ENCODE measurements at places on chromosomes 7 and 10.

- DNase-seq, result peak; percentile 65
These were observed 620 bp downstream of the SLK start for GRCh38 chr10:103967448-103968071.

- DNase-seq, result no peak
These were observed 104.2 kb upstream of the SDK1 start for GRCh38 chr7:3196629-3197400.

DNA sequence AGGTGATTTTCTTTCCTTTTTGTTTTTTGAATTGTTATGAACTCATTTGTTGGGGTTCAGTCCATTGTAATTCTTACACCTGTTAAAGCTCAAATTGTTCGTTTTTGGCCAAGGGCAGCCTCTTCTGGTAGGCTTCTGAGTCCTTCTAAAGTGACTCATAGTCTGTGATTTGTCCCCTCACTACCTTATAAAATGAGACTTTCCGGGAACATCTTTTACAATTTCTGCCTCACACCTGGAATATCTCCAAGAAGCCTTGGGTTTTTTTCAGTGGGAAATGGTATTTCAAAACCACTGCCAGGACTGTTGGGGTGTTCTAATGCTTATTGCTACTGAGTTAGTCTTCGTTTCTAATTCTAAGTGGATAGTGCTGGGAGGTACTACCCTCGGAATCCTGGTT, 56.7 kb downstream of the BMPR1A start:
- no peak for DNase-seq

- DNase-seq, result no peak
These were observed 67.8 kb downstream of the ELMO1 start for GRCh38 chr7:37380831-37381230.

GRCh38 chr10:102261196-102261595, 15.9 kb downstream of the GBF1 start:
- no peak for DNase-seq

DNA sequence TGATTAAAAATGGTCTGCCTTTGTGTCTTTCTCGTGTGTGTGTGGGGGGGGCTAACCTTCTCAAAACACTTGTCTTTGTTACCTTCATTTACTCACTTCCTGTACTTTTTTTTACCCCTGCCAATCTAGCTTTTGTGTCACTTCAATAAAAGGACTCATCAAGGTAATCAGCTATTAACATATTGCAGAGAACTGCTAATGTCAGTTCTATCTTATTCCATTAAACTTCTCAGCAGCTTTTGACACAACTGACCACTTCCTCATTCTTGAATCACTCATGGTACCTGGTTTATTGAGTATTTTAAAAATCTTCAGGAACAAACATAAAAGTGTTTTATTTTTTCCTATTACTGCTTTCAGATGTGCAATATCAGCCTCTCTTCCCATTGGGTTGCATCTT, 59.8 kb downstream of the SLC25A40 start:
- DNase-seq, result no peak

- DNase-seq, result no peak
These were observed 23.4 kb downstream of the JAZF1 start for GRCh38 chr7:28157076-28157745.

- no peak for DNase-seq
These were observed 69.2 kb upstream of the LRRC4 start for GRCh38 chr7:128100225-128100948.

GRCh38 chr7:8739837-8740236, 306.4 kb downstream of the NXPH1 start:
- DNase-seq, result no peak

GRCh38 chr7:157985636-157986035, 602.0 kb downstream of the PTPRN2 start:
- DNase-seq, result no peak

GRCh38 chr7:35241884-35242283, 12.0 kb downstream of the TBX20 start:
- no peak for DNase-seq

DNA sequence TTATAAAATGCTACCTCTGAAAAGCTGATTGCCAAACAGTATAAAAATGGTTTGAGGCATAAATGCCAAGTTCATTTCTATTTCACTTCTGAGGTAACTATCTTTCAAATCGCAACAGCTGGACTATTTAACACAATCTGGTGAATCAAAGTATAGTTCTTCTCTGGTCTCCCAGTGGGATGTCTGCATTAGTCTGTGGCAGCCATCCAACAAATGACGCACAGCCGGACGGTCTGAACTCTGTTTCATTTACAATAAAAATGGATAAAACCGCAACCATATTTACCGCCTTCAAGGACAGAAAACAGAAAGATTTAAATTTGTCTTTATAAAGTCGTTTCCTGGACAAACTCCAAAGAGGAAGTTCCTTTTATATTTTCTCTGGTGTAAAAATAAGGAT, 41.9 kb downstream of the ENO4 start:
- no peak for DNase-seq

DNA sequence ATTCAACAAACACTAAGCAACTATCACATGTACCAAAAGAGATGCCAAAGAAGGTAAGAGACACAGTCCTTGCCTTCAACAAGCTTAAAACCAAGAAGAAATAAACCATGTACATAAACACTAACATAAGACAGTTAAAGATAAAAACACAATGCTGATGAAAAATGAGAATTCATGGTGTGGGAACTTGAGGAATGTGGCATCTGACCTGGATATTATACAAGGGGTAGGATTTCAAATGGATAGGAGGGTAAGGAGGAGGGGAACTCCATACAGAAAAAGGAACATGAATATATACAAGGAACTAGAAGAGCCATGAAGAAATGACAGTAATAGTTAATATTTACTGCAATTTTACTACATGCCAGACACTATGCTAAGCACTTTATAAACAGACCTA, 11.0 kb downstream of the HIBADH start:
- DNase-seq, result no peak

- no peak for DNase-seq
These were observed 53.0 kb downstream of the SPOCK2 start for GRCh38 chr10:72035252-72035887.

GRCh38 chr10:63584725-63585035, 63.5 kb downstream of the REEP3 start:
- no peak for DNase-seq

GRCh38 chr10:110524859-110525232, 27.1 kb downstream of the DUSP5 start:
- DNase-seq, result no peak

DNA sequence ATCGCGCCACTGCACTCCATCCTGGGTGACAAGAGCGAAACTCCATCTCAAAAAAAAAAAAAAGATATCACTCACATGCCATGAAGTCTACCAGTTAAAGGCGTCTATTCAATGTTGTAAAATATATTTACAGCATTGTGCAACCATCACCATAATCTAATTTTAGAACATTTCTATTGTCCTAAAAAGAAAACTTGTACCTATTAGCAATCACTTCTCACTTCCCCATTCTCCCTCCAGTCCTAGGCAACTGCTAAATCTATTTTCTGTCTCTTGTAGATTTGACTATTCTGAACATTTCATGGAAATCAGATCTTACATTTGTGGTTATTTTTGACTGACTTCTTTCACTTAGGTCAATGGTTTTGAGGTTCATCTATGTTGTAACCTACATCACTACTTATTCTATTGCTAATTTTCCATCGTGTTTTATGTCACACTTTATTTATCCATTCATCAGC, 25.2 kb upstream of the OTUD1 start:
- peak; percentile 56 for DNase-seq
